ENCODE measurements at places on chromosomes 1 and 21.

DNA sequence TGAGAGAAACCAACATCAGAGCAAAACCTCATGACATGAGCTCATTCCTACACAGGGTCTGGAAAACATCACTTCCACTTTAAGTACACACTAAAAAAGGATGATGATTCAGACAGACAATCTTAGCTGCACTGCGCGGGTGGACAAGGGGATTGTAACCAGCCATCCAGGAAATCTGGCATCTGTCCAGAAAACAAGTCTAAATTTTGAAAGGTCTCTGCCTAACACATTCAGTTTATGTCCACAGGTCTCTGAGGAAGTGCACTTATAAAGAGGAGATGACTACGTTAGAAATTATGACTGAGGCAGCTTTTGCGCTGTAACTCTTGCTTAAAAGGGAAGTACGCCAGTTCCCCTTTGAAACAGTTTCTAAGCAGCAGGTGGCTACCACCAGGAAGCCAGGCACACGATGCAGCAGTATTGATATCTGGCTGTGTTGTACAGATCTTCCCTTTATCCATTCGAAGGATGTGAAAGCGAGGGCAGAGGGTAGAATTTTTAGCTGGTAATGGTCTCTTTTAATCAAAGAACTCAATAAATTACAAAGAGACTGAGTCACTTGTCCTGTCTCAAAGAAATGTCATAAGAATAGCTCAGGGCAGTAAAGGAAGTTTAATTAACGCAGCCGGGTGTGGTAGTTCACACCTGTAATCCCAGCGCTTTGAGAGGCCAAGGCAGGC, 128.0 kb downstream of the SETD4 start:
- DNase-seq: peak; percentile 65

DNA sequence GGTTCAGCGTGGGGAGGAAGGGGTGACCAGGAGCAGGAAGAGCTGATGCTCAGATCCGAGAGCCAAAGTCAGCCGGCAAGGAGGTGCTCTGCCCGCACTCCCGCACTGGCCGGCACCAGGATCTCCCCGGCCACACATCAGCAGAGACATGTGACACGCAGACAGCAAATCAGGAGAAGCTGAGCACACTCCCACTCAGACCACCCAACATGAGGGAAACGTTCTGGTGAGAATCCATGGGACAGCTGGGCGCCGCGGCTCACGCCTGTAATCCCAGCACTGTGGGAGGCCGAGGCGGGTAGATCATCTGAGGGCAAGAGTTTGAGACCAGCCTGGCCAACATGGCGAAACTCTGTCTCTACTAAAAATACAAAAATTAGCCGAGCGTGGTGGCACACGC, 18.6 kb upstream of the PTTG1IP start:
- no peak for DNase-seq

GRCh38 chr1:67059346-67059745, 5.4 kb upstream of the SLC35D1 start:
- peak; percentile 6 for DNase-seq

GRCh38 chr21:42887326-42887725, 5.8 kb upstream of the NDUFV3 start:
- no peak for DNase-seq

GRCh38 chr1:32311709-32312393, 20.0 kb downstream of the HDAC1 start:
- no peak for DNase-seq

Data from astrocyte of the hippocampus (primary cell).